Stimulated activated CD4-positive, alpha-beta T cell treated with anti-CD3 and anti-CD28 coated beads, Interleukin-1b, Interleukin-23, amount 100 ng/mL, for 1 hour (primary cell): ENCODE measurements at places on chromosomes 2 and 18.

- no peak for DNase-seq
Observed at GRCh38 chr2:48173141-48173540, 266.8 kb upstream of the FBXO11 start.

DNA sequence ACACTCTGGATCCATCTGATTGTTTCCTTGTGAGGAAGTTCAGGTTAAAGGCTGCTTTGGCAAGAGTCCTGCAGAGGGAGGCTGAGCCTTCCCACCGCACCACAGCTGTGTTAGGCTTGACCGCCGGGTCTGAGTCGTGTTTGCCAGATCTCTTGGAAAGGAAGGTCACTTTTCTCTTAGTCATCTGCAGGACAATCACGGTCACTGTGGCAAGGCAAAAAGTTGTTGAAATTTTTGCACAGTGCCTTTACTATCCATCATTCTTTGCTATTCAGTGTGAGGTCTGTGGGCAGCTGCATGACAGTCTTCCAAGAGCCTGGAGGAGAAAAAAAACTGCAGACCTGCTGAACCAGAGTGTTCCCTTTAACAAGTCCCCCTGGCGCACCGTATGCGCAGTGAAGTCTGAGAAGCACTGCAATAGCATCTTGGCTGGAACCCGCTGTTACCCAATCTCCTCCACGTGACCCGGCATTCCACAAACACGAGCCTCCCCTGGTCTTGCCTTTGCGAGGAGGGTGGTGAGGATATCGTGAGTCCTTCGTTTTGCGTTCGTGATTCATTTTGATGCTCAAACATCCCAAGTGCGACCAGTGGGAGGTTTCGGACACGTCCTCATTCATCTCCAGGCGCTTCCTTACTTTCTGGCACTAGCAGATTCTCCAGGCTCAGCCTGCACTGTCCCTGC is 23.0 kb downstream of the BIN1 start:
- no peak for DNase-seq

DNA sequence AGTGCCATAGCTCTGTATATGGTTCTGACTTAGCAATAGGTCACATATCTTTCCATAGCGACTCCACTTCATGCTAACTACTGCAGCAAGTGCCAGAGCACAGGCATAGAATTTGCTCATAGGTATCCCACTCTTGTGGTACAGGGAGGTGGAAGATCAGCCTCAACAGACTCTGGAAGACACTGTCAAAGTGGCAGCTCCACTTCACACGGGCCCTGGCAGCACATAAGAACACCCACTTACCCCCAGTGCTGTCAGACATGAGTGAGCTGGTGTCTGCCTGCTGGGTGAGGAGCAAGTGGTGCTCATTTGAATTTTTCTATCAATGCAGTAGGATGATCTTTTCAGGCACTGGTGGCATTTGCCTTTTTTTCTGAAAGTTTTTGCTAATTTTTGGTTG is 48.6 kb downstream of the BCL2L11 start:
- DNase-seq = no peak

- DNase-seq = no peak
Observed at GRCh38 chr2:198220763-198221610, 416.6 kb downstream of the PLCL1 start.
